Activated CD4-positive, alpha-beta T cell treated with anti-CD3 and anti-CD28 coated beads, Interleukin-2, amount 50 U/mL, for 24 hours (primary cell): ENCODE measurements at places on chromosomes 16 and 17.
A peak's percentile ranks its signal among the peaks of the same experiment; 100 is the strongest.

GRCh38 chr17:48905987-48906515 is 2.2 kb upstream of the UBE2Z start:
- no peak for DNase-seq

GRCh38 chr17:57956291-57957119 is 1.3 kb upstream of the CUEDC1 start:
- DNase-seq, result peak; percentile 45

DNA sequence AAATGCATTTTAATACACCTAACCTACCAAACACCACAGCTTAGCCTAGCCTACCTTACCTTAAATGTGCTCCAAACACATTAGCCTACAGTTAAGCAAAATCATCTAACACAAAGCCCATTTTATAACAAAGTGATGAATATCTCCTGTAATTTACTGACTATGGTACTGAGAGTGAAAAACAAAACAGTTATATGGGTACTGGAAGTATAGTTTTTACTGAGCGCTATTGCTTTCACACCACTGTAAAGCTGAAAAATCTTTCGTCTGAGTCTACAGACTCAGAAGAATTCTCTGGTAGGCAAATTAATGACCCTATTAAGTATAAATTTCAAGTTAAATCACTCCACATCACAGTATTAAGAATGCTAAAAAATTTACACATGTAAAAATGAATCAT is 3.5 kb downstream of the GRB2 start:
- DNase-seq, result no peak

- DNase-seq, result no peak
These were observed 177.4 kb upstream of the XYLT1 start for GRCh38 chr16:17647879-17648872.

- no peak for DNase-seq
These were observed 173.6 kb downstream of the PRKCA start for GRCh38 chr17:66476014-66476413.

GRCh38 chr17:79878329-79878947 is 39.2 kb upstream of the CBX4 start:
- no peak for DNase-seq

DNA sequence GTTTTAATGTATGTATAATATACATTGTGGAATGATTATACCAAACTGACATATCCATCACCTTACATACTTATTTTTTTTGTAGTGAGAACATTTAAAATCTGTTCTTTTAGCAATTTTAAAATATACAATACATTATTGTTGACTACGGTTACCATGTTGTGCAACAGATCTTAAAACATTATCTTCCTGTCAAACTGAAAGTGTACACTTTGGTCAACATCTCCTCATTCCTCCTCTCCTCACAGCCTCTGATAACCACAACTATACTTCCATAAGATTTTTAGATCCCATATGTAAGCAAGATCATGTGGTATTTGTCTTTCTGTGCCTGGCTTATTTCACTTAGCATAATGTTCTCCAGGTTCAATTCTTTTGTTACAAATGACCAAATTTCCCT is 7.5 kb upstream of the DNAJA2 start:
- no peak for DNase-seq

DNA sequence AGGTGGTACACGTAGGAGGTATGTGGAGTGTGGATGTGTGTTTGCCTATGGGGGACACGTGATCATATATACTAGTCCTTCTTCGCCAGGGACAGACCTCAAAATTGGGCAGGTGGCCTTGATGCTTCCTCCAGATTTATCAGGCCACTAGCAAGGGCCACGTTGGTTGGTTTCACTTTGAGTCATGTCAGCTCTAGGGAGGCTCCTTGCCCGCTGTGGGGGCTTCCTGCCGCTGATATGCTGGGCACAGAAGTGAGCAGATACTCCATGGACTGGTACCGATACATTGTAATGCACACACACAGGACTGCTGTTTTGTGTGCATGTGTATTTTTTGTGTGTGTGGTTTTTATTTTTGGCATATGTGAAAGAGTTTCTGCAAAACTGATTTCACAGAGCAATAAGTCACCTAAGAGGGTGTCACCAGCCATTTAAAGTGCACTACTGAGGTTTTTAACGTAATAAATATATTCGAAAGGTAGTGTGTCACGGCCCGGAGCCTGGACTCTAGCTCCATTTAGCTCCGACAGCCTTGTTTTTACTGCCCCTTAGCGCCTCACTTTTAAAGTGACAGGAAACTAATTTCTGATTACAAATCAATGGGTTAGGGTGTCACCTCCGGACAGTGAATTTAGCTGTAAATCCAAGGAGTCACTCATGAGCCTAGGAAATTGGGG is 605.5 kb upstream of the SALL1 start:
- no peak for DNase-seq

- DNase-seq, result no peak
These were observed 57.3 kb downstream of the SALL1 start for GRCh38 chr16:51093726-51094280.

DNA sequence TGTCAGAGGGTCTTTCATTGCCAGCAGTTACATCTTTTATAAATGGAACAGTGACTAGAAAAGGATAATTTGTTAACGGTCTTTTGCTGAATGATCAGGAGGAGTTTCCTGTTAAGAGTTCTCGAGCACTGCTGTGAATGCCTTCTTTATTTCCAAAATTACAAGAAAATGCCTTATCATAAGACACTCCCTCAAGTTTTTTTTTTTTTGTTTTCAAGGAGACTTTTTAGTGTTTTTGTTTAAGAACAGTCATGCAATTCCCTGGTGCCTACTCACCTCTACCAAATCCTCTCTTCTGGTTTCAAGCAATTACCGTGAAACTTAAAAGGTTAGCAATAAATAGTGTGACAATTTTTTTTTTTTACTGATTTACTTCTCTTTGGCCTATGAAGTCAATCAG is 19.0 kb upstream of the VWA3A start:
- no peak for DNase-seq

- DNase-seq, result no peak
These were observed 4.4 kb upstream of the ASGR1 start for GRCh38 chr17:7183433-7184090.

- no peak for DNase-seq
These were observed 11.5 kb upstream of the SLFN12L start for GRCh38 chr17:35548978-35549377.

DNA sequence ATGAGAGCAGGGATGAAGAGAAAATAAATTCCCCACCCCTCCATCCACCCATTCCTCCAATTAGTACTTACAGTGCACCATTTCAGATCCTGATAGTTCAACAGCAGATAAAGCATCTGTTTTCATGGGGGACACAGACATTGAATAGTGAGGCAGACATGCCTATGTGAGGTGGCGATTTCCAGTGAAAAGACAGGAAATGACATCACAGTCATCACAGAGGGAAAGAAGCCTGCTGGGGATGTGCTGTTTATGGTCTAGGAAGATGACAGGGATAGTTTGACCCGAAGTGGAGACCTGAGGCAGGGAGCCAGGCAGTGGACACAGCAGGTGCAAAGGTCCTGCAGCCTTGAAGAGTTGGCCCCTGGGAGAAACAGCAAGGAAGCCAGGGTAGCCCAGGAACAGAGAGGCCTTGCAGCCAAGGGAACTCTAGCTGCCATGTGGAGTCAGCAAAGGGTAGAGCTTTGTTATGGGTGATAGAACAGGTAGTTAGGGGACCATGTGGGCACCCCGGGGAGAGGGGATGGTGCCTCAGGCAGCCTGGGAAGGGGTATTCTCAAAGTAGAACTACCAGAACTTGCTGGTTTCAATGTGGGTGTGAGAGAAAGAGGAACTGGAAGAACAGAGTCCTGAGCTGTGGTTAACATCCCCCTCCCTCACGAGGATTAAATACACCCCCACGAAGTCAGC is 256.6 kb downstream of the CPPED1 start:
- DNase-seq, result no peak

- no peak for DNase-seq
These were observed 15.8 kb downstream of the CDH16 start for GRCh38 chr16:66902648-66903543.

GRCh38 chr17:17900615-17901520 is 64.1 kb upstream of the SREBF1 start:
- DNase-seq, result no peak

DNA sequence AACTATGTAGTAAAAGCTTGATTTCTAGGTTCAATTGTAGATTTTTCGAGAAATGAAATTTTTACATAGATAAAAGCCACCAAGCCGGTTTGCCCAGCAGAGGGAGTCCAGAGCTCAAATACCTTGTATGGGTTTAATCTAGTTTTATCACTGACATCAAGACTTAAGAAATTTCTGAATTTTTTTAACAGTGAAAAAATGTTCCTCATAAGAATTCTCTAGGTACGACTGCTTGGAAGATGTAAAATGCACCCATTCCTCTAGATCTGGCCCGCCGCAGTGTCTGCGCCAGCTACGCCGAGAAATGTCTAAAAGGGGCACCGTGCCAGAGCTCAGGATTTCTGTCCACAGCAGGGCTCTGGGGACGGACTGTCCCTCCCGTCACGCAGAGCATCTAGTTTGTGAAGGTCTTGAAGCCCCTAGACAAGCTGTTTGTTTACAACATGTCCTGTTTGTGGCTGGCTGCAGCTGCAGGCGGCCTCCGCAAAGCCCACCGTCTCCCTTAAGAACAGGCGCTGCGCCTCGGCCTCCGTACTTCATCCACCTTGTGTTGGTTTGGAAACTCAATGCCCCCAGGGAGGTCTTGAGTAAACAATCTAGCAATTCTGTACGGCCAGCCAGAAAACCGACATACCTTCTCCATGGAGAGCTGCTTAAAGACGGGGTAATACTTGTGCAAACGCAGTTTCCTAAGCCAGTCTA is 24.8 kb downstream of the MAP1LC3B start:
- no peak for DNase-seq

DNA sequence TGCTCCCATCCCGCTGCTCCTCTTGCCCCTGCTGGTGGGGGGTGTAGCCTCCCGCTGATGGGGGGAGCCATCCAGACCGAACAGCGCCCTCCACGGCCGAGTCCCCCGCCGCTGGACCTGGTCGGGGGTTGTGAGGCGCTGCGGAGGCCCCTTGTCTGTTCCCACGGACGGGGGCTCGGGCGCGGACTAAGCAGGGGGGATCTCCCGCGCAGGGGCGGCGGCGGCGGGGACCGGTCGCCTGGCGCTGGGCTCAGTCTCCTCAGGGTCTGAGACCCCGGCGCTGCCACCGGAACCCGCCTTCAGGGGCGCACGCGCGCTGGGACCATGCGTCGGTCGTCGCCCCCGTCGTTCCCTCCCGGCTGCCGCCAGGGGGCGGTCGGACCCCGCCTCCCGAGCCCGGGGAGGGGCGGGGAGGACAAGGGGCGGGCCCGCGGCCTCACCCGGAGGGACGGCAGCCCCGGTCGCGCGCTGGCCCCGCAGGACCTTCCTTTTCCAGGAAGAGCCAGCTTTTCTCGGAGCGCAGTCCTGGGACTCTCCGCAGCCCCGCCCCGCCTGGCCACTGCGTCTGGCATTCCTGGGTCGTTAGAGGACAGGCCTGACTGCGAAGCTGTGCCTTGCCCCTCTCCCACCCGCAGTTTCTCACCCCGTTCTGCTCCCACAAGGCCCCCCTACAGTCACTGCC is 6.3 kb upstream of the IL32 start:
- peak; percentile 77 for DNase-seq

DNA sequence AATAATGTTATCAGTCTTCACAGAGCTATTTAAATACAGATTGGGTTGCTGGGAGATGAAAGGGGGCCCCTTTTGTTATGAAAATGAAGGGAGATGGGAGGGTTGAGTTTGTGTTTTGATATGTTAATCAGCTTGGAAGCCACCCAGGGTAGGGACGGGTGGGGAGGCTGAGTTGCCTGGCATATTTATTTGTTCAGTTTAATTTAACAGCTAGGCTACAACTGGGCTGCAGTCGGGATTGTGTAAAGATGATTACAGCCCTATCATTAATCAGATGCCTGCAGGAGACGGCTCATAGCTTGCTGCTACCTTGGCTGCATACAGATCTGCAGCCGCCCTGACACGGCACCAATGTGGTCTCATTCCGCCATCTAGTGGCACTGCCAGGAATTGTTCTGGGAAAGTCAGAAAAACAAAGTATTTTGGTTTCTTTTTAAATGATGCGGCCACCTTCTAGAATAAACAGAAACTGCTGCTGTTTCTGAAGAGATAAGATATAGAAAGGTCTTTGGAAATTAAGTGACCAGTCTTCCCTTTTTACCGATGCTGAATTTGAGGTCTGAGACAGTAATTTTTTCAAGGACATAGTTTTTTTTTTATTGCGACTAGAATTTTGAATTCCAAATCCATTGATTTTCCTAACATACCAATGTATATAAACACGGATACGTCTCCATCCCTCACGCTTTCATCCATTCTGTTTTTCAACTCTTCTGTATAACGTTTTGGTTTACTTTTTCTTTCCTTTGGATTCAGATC is 458.0 kb upstream of the ASIC2 start:
- DNase-seq, result peak; percentile 51

GRCh38 chr17:13940858-13941665 is 128.2 kb upstream of the COX10 start:
- DNase-seq, result no peak

DNA sequence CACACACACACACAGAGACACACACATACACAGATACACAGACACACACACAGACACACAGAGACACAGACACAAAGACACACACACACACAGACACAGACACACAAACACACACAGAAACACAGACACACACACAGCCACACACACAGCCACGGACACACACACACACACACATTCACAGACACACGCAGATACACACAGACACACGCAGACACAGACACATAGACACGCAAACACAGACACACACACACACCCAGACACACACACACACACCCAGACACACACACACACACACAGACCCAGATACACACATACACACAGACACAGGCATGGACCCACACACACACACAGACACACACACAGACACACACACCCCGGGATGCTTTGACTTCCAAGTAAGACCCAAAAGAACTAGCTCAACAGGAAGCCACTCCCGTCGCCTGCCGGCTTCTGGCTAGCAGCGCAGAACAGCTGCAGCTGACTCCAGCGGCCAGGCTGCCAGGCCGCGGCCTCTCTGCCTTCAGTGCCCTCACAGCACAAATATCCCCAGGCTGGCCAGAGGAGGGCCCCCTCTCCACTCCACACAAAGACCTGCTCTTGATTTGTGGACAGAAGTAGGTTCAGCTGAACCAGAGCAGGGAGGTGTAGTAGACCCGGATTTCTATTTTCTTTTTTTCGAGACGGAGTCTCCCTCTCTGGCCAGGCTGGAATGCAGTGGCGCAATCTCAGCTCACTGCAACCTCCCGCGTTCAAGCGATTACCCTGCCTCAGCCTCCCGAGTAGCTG is 6.0 kb upstream of the CHRNE start:
- peak; percentile 31 for DNase-seq

DNA sequence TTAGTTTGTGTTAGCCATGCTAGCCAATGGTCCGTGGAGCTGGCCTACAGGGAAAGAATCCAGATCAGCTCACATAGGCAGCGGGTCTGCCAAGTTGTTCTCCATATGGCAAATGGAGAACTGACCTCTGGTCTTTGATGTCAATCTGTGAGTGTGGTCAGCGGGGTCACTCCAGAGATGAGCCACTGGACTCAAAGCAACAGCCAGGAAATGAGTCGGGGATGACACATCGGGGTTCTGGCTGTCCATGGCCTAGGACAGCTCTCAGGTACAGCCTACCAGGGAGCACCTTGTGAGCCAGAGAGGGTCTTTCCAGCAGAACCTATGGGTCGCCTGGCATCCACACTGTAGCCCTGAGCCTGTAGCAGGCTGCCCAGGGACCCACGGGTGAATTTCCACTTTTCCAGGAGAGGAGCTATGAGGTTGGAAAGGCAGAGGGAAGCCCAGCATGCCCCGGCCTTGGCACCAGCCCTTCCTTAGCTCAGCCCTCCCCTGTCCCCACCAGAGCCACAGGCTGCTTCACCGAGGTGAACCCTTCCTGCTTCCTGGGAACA is 203.0 kb upstream of the TNRC6C start:
- DNase-seq, result no peak

- DNase-seq, result no peak
These were observed 3.9 kb downstream of the IGFBP4 start for GRCh38 chr17:40447148-40447644.
